Endothelial cell (in vitro differentiated cells): ENCODE measurements at places on chromosomes 4 and X.

DNA sequence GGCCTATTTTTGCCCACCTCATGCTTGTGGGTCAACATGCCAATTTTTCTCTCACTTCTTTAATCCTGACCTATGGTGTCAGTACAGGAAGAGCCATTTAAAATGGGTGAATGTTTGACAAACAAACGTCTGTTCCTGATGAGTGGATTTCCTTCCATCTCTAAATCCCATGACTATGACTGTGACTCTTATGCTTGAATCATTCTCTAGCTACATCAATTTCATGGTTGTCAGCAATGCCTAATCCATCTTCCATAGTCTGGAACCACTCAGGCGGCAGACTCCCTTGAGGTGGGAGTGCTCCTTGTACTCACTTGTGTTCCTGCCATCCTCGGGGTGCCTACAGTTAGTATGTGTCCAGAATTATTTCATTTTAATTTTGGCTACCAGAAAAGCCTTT lies 194.9 kb upstream of the RPS6KA3 start:
- no peaks in the 10 kb centered on the region for H3K4me1 ChIP-seq
- DNase-seq = no peak
- H3K27me3 ChIP-seq = no peaks in the 10 kb centered on the region
- no peak overlapping the region for H3K27ac ChIP-seq
- no peaks in the 10 kb centered on the region for H3K36me3 ChIP-seq
- no peak overlapping the region for H3K4me3 ChIP-seq

GRCh38 chrX:106780264-106780663 lies 22.2 kb upstream of the TBC1D8B start:
- H3K27ac ChIP-seq = no peak overlapping the region
- no peak overlapping the region for H3K4me3 ChIP-seq
- no peaks in the 10 kb centered on the region for H3K4me1 ChIP-seq
- no peaks in the 10 kb centered on the region for H3K36me3 ChIP-seq
- no peak for DNase-seq

DNA sequence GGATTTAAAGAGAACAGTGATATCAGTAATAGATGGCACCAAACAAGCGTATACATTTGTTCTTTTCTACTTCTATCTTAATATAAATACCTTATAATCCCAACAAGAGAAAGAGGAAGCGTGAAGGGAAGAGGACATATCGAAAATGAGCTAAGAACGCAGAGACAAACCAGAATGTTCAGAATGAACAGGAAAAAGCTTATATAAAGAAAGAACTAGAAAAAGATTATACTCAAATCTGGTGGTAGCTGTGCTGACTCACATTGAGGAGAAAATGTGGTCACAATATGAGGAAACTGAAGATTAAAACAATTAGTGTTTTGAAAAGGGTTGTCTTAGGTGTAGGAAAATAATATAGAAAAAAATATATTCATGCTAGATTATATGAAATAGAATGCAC lies 2.0 kb upstream of the GPR34 start:
- H3K27me3 ChIP-seq = no peaks in the 10 kb centered on the region
- no peaks in the 10 kb centered on the region for H3K4me1 ChIP-seq
- no peak overlapping the region for H3K4me3 ChIP-seq
- DNase-seq = no peak
- H3K27ac ChIP-seq = no peak overlapping the region

DNA sequence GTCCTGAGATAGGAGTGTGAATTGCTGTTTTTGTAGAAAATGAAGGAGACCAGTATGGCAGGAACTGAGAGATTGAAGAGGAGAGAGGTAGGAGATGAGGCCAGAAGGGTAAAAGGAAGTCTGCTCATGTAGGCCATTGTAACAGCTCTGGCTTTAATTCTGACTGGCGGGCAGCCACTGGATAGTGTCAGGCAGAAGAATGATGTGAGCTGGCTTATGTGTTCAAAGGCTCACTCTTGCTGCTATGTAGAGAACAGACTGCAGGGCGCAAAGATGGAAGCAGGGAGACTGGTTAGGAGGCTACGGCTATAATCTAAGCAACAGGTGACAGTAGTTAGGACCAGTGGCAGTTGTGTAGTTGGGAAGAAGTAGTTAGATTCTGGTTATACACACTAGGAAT lies 160.2 kb upstream of the FGF13 start:
- H3K27me3 ChIP-seq = no peaks in the 10 kb centered on the region
- no peak for DNase-seq
- peaks cover 4% of the 10 kb centered on the region for H3K36me3 ChIP-seq
- H3K4me1 ChIP-seq = peaks cover 12% of the 10 kb centered on the region

DNA sequence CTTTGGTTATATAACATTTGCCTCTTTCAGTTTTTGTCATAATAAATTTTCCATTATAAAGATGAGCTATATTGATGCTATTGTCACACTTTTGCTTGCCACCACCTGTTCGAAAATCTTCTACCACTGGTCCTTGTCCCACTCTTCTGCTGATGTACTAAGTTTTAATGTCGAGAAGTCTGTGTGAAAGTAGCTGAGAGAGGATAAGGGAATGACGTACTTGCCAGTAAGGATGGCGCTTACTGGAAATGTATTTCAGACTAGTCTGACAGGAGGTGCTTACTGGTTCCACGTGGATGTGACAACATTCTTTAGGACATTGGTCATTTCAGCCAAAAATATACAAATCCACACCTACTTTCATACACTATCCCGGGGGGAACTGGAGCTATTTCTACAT lies 132.7 kb upstream of the NR3C2 start:
- H3K36me3 ChIP-seq = no peaks in the 10 kb centered on the region
- no peak overlapping the region for H3K27ac ChIP-seq
- H3K4me1 ChIP-seq = peaks cover 6% of the 10 kb centered on the region
- no peak overlapping the region for H3K4me3 ChIP-seq
- H3K27me3 ChIP-seq = no peaks in the 10 kb centered on the region
- DNase-seq = no peak
